ENCODE measurements at places on chromosomes 11 and 22.

DNA sequence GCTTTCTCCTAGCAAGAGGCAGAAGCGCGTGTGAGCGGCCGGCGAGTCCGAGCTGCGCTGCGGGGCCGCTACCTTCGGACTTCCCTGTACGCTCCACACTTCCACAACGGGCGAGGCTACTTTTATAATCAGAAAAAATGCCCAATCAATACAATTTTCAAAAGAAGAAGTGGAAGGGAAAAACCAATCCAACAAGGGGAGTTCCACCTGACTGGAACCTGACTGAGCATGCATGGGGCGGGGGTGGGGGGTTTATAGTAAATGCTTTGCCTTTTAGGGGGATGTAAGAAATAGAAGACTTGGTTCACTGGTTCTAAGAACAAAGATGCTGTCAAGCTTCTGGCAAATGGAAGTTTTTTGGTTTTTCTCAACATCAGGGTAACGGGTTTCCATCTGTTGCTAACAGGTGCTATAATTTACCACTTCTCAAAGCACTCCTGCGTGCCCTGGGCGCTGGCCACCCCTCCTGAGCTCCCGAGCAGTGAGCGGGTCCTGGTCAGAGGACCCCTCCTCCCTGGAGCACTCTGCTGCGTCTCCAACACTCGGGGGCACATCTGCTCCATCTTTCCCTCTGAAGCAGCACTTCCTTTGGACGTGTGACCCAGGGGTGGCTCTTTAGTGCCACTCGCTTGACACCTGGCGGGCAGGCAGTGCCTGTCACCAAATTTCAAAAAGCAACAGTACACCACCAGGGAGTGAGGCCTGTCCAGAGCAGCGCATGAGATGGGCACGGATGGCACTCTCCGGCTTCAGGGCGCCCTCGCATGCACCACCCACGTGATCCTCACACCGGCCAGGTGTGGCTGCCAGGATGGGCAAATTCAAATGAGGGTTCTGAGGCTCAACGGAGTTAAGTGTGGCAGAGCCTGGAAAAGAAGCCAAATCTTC, 21.6 kb upstream of the BID start:
- no peak for DNase-seq

DNA sequence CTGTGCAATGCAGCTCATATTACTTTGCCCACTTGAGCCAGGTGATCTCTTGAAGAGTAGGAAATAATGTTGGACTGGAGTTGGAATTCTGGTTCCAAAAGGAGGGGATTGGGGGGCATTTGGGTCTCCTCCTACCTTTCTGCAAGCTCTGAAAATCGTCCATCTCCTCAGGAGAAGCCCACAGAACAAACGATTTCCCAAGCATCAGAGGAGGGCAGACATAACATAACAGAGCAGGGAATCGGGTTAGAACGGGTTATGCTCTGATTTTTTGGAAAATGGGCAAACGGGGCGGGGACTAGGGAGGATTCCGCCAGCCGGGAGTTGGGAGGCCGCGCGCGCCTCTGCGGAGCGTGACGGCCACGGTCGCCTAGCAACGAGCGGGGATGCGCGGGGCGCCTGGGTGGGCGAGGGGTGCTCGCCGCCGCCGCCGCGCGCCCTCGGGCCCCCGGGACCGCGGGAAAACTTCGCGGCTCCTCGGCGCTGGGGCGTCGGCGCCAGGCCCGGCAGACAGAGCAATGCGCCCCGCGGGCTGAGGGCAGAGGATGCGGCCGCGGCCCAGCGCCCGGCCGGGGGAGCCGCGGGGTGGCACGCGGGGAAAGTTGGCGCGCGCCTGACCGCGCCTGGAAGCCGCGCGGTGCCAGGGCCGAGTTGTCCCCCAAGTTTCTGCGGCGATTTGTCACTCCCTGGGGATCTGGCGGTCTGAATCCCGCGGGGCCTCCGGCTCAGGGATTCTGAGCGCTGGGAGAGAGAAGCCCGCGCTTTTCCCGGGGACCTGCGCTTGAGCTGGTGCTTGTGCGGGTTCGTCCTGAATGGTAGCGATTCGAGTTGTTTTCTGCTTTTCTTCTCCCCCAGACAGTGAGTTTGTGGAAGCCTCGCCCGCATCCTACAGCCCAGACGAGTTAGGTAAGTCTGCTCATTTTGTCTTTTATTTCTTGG, 27.8 kb upstream of the AMOTL1 start:
- DNase-seq: no peak

DNA sequence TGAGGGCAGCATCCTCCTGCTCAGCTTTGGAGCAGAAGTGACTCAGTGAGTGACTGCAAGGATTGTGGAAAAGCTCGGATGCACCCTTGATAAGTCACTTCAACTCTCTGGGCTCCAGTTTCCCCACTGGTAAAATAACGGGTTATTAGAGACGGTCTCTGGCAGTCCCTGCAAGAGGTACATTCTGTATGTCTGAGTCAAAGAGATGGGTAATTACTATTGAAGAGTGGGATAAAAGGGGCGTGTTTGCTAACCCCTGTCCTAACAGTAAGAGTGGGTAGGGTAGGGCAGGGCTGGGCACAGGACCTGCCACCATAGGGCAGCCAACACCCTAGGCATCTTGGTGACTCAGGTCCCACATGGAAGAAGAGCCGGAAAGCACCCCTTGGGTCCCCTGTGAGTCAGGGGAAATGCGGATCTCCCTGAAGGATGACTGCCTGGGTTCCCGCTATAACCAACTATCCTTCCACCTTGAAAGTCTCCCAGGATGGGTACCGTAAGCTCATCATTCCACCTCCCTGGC, 7.3 kb upstream of the AHNAK start:
- DNase-seq: no peak

DNA sequence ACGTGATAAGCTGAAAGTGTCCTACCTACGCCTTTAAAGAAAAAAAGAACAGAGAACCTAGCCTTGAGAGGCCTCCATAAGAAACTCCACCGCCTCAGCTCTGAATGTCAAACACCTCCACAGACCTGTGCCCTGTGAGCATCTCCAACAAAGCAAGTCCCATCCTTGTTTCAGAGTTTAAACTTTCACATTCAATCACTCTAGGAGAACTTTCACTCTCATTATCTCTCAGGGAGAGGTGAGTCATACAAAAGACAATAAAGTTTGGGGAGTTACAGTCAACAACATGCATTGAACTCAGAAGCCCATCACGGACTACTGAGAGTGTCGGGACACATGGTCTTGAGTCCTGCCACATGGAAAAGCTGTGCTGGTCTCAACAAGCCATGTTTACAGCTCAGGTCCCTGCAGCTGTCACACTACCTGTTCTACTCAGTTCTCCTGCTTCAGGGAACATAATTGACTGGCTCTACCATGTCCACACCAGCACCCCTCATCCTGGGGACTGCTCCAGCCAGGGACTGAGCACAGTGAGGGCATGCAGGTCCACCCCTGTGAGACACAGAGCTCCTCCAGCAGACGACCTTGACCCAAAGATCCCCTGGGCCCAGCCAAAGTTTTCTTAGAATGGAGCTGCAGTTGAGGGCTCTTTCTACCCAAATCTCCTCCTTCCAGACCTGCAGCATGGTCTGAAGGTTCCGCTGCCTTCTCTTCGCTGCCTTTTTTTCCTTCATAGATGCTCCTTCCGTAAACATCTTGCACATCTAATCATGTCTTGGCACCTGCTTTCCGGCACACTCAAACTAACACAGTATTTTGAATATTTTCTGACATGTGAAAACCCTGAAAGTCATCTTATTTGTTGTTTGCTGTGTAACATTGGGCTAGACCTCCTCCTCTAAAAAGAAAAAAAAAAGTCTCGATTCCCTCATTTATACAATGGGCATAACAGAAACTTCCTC, 114.9 kb downstream of the ETS1 start:
- no peak for DNase-seq

- no peak for DNase-seq
These were observed 31.1 kb upstream of the DDI1 start for GRCh38 chr11:104005234-104005855.

DNA sequence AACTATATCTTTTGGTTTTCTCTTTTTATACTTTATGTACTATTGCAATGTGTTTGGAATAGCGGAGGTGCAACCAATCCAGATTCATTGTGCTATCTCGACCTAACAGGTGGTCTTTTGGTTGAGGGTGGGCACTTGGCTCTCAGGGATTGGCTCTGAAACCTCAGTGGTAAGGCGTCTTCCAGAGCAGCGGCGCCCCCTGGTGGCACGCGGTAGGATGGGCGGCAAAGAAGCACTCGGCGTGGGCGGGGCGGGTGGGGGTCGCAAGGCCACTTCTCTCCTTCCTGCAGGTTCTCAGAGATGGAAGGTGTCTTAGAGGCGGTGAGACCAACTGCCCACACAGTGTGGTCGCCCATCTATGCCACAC, 19.2 kb upstream of the PLET1 start:
- DNase-seq: peak; percentile 40

DNA sequence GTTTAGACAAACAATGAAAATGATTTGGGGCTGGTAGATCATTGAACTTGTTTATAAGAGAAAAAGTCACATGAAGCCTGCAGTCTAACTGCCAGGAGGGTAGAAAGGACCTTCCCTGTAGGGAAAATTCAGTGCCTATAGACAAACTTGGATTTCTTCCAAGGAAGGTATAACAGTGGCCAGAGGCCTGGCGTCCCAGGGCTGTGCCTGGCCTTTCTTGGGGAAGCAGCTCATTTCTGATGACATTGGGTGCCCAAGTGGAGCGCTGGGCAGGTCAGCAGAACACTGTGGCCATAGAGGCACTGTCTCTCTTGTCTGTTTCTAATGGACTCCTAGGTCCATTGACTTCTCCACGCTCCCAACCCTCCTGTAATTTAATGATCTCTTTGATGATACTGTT, 6.6 kb upstream of the FXYD6 start:
- DNase-seq: no peak

GRCh38 chr11:75014129-75014528, 25.4 kb downstream of the NEU3 start:
- no peak for DNase-seq

- DNase-seq: no peak
These were observed 443.1 kb downstream of the SOX6 start for GRCh38 chr11:15913261-15913660.

DNA sequence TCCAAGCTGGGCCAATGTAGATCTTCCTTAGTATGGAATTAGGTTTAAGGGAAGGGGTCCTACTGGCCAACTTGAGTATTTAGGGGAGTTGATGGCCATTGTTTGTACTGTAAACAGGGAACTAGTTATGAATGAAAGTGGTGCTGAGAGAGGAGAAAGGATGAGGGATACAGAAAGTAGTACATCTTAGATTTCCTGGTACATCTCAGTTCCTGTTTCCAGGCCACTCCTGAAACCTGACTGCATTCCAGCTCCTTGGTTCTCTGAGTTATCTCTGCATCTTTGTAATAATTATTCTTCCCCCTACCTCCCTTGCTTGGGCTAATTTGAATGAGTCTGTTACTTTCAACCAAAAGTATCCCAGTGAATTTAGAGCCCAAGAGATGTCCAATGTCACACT, 30.1 kb downstream of the MIAT start:
- no peak for DNase-seq

DNA sequence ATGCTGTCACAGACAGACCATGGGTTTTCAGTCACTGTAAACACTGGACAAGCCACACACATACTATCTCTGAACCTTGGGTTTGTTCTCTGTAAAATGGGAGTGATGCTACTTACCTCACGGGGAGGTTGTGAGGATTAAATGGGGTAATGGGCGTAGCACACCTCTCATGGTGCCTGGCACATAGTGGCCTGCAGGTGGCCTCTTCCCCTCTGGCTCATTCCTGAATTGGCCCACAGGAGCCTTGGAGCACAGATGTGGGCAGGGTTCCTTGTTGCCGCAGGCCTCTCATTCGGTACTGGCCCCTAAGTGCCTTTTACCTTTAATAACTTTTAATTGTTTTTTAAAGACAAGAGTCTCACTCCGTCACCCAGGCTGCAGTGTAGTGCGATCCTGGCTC, 11.7 kb downstream of the MICAL2 start:
- no peak for DNase-seq

DNA sequence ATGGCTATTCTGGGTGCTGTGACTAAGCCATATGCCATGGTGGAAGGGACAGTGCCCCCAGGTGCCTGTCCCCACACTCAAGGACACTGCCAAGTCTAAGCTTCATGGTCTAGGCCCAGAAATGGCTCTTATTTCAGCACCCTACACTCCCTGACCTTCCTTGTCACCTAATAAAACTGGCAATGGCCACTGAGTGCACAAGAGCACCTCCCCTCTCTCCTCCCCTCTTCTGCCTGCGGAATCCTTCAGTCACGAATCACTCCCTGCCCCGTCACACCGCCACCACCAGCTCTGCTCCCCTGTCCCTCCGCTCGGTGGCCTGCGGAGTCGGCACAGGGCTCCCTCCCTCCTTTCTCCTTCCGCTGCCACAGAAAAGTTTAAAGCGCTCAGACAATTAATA, 19.0 kb upstream of the LMO1 start:
- DNase-seq: no peak

GRCh38 chr11:71406681-71407080, 41.5 kb downstream of the DHCR7 start:
- no peak for DNase-seq

- no peak for DNase-seq
These were observed 10.4 kb downstream of the GNAZ start for GRCh38 chr22:23080613-23081290.

DNA sequence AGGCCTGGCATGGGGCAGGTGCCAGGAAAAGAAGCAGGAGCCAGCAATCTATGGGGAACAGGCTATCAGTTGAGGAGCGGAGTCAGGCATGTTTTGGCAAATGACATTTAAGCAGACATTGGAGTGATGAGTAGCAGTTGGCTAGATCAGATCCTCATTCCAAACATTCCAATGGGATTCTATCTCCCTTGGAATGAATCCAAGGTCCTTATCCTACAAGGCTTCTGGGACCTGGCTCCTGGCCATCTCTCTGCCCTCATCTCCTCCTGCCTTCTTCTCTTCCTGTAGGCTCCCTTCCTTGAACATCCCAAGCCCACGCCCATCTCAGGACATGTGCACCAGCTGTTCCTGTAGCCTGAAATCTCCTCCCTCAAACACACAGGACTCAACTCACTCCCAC, 1074.5 kb downstream of the TBC1D22A start:
- no peak for DNase-seq

- DNase-seq: no peak
These were observed 24.0 kb downstream of the SLCO2B1 start for GRCh38 chr11:75174781-75175370.

DNA sequence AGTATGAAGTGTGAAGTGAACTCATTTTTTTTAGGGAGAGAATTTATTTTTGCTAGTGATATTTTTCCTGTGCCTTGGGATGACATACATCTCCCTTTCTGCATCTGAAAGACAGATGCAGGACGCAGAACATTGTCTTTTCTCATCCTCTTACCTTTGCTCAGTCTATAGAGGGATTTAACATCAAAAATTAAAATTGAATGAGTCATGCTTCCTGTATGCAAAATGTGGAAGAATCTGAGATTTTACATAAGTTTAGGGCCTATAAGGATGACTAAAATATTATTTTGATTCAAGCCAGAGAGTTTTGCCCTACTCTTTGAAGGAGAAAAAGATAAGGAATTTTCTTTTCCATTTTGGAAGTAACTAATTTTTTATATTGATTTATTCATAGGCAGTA, 27.3 kb downstream of the XRCC6 start:
- no peak for DNase-seq

GRCh38 chr11:65868076-65868667, 4.4 kb downstream of the EFEMP2 start:
- no peak for DNase-seq

GRCh38 chr22:20113551-20114310, 2.2 kb upstream of the RANBP1 start:
- no peak for DNase-seq

All from stimulated activated naive CD4-positive, alpha-beta T cell (primary cell).